Fibroblast of pulmonary artery (primary cell): ENCODE measurements at places on chromosomes 5 and 9.

DNA sequence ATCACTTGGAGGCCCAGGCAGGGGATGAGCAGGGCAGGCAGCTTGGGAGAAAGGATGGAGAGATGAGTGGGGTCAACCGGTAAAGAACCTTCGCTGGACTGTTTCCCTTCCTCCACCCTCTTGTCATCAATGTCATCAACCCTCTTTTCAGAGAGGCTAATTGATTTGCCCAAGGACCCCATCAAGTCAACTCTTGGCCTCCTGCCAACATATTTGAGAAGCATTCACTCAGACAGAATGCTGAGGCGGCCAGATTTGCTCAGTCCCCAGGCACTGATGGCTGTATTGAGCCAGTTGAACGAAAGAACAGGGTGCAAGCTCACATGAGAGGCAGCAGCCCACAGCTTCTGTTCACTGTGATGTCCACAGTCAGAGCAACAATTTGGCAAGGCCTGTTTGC is 193.5 kb downstream of the RFK start:
- no peak for DNase-seq

DNA sequence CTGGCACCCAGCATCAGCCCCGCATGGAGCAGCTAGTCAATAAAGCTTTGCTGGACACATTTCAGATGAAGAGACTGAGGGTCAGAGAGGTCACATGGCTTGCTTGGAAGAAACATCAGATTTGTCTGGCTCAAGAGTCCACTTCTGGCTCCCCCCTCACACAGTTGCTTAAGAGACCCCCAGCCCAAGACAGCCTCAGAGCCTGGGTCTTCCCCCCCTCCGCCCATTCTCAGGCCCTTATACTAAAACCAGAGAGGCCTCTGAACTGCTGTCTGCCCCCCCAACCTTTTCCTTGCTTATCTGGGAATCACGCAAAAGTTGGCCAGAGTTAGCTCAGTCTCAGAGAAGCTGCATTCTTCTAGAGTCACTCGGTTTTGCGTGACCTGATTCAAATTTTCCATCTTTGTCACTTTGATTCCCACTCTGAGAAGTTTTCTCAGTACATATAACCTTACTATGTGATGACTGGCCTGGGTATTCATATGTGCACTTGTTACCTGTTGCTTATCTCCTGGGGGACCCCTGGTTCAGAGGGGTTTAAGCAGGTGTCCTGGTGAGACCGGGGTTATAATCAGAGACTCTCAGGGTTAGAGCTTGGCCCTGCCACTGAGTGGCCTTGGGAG is 145.4 kb upstream of the IER5L start:
- no peak for DNase-seq

DNA sequence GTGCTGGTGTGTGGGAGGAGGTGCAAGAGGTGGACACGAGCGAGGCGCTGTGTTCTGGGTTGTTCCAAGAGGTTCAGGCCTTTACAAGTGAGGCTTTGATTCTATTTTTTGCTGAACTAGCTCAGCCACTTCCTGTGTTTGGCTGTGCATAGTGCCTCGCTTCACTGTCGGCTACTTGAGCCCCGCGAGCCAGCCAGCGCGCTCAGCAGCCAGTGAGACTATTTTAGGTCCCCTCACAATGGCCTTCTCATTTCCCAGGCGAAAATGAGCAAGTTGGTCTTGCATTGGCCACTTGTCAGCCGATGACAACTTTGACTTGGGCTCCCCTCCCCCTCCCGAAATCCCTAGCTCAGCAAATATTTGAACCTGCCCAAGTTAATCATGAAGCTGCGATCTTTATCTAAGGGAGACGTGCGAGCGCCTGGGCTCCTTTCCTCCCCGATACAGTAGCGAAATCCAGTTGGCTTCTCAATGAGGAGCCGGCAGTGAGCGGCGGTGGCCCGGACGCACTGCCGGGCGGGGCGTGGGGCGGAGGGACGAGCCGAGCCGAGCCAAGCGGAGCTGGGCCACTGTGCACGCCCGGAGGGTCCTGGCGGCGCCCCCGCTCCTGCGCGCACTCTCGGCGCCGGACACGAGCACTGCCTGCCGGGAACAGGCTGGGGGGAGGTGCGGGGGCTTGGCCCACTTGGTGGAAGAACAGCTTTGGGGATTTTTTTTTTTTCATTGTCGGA is 72.6 kb downstream of the PIK3R1 start:
- DNase-seq = peak; percentile 53

DNA sequence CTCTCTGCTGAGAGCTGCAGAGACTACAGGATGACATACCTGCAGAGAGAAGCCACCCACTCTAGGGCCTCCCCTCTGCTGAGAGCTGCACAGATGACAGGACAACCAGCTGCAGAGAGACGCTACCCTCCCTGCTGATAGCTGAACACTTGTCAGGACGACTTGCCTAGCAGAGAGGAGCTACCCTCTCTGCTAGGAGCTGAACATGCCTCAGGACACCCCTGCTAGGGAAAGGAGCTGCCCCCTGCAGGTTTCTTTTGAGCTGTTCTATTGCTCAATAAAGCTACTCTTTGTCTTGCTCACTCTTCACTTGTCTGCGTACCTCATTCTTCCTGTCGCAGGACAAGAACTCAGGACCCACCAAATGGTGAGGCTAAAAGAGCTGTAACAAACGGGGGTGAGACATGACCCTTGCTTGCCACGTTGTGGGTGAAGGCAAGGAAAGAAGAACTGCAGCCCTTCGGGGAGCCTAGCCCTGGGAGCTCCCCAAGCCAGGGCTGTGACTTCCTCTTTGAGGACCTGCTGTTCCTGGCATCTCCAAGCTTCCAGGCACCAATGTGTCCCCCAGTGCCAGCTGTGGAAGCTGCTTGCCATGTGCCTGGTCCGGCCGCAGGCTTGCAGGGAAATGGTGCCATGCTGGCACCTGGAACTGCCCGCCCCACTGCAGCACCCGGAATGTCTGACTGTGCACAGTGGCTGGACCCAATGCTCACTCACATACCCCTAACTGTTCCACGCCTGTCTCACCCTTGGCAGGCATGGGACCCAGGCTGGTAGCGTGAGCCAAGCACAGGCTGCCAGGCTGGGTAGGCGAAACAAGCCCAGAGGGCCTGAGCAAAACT is 5.1 kb upstream of the TESK1 start:
- DNase-seq = no peak

GRCh38 chr5:42641336-42642005 is 115.1 kb upstream of the CCDC152 start:
- DNase-seq = no peak

GRCh38 chr5:122656577-122656976 is 118.3 kb upstream of the SNX2 start:
- DNase-seq = no peak

DNA sequence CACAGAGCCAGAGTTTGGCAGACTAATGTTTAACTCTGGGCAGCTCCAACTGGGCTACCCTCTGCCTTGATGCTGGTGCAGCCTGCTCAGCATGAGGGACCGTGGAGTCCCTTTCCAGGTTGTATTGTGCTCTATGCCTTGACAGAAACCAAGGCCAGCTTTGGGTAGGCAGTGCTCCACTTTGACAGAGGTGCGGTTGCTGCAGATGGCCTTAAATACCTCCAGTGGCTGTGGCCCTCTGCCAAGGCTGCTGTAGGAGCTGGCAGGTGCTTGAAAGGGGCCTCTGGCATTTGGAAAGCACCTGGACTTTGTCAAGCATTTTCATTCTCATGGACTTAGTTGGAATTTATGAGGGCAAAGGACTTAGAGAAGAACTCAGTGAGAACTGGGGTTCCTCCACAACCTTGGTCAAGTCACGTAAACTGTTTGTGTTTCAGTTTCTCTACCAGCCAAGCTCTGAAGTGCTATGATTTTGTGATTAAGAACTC is 249.7 kb upstream of the ZNF462 start:
- DNase-seq = no peak

DNA sequence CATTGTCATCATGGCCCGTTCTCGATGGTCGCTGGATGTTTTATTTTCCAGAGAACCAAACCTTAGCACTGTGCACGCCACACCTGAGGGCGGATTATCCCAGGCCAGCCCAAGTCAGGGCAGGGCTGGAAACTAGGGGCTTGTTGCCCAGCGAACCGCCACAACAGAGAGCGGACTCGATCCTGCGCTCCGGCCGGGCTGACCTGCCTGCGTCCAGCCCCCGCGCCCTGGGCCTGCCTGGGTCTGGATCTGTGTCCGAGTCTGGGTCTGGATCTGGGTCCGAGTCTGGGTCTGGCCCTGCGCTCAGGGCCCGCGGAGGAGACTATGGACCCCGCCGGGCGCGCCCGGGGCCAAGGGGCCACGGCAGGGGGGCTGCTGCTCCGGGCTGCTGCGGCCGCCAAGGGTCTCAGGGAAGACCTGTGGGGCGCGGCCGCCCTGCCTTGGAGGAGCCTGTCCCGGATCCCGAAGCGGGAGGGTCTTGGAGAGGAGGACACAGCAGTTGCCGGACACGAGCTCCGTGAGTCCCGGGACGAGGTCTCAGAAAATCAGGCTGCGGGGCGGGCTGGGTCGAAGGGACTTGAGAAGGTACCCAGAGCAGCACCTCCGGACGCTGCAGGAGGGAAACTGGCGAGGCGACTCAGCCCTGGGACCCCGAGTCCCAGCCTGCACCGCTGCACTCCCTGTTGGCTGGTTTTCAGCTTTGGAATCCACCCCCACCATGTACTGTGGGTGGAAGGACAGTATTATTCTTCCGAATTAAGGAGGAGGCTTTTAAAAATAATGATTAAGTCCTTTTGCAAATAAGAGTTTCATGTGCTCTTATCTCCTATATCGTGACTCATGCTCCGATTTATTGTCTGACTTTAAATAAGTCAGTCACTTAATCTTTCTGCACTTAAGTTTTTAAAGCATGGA is at the start of gene ANKDD1B:
Gene ANKDD1B (plus strand): TSS at position 143 of the 915 bp plus-strand sequence. CDS start 182 bp downstream, at position 325.
- peak; percentile 57 for DNase-seq

DNA sequence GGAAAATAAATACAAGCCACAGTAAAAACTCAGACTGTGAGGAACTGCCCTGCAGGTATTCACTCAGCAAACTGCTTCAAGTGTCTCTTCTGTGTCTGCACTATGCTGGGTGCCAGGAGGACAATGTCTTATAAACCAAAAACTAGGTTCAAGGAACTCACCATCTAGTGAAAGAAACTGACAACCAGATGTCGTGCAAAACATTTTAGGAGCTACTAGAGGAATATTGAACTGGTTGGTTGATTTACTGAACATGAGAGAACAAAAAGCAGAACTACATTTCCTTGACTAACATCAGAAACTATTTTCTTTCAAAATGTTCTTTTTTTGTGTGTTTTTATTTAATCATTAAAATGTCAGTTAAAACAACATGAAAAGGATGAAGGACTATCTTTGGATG is 35.2 kb downstream of the ZNF366 start:
- DNase-seq = no peak

DNA sequence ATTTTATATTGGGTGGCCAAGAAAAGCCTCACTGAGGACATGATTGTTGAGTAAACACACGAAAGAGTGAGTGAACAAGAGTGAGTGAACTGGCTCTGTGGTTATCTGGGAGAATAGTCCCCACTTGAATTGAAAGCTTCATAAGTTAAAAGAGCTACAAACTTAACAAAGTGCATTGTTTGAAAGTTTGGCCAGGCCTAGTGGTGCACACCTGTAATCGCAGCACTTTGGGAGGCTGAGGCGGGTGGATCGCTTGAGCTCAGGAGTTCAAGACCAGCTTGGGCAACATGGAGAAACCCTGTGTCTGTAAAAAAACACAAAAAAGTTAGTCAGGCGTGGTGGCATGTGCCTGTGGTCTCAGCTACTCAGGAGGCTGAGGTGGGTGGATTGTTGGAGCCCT is 26.9 kb downstream of the SMC2 start:
- DNase-seq = no peak

- DNase-seq = no peak
Observed at GRCh38 chr9:121344184-121344583, 25.9 kb downstream of the STOM start.

DNA sequence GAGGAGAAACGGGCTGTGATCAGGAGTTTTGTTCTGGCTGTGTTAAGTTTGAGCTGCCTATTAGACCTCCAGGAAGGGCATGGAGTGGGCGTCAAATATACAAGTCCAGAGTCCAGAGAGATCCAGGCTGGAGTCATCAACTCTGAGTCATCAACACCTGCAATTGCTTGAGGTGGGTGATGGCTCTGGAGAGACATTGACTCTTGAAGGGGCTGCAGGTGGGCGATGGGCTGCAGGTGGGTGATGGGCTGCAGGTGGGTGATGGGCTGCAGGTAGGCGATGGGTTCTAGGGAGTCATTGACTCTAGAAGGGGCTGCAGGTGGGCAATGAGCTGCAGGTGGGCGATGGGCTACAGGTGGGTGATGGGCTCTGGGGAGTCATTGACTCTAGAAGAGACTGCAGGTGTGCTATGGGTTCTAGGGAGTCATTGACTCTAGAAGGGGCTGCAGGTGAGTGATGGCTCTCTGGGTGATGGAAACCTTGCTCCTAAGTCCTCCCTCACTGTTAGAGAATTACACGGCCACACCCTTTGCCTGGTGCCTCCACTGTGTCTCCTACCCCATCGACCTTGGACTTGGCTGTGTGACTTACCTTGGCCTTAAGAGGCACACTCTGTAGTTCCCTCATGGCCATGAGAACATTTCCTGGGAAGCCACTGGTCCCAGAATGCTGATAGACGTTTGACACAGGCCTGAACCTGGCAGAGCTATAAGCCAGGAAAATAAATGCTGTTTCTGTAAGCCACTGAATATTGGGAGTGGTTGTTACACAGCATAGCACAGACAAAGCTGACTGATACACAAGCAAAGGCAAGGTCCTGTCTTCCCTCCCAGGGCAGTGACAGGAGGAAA is 10.4 kb upstream of the FIBCD1 start:
- DNase-seq = no peak

- peak; percentile 11 for DNase-seq
Observed at GRCh38 chr9:109064963-109065702, 51.8 kb upstream of the CTNNAL1 start.

- no peak for DNase-seq
Observed at GRCh38 chr5:158874343-158874742, 225.4 kb downstream of the EBF1 start.

GRCh38 chr5:43137326-43137725 is 16.6 kb downstream of the ZNF131 start:
- DNase-seq = no peak

GRCh38 chr9:21729648-21730047 is 72.8 kb upstream of the MTAP start:
- DNase-seq = no peak

- no peak for DNase-seq
Observed at GRCh38 chr5:101897914-101898313, 398.2 kb downstream of the SLCO4C1 start.

GRCh38 chr9:129583308-129584038 is 37.4 kb downstream of the C9orf50 start:
- peak; percentile 69 for DNase-seq
